ENCODE measurements at places on chromosomes 16 and 17. TPM values are rescaled to one million over a fixed set of nuclear protein-coding genes. Genes with fewer than 3 reads are reported as not detected.

NPIPB12 gene
- total RNA-seq = 85.2 TPM

TMED6 gene
- total RNA-seq = not detected

MT3 gene
- total RNA-seq = not detected

CRHR1 gene
- total RNA-seq = 0.75 TPM

RABEP1 gene
- total RNA-seq = 66.5 TPM

USP43 gene
- total RNA-seq = 0.51 TPM

SHCBP1 gene
- 0.57 TPM for total RNA-seq

GRAP gene
- total RNA-seq = 2.4 TPM

MYO19 gene
- total RNA-seq = 54.1 TPM

KRT31 gene
- not detected for total RNA-seq

CACNG5 gene
- total RNA-seq = not detected

PTX4 gene
- not detected for total RNA-seq

TSNAXIP1 gene
- total RNA-seq = 1.0 TPM

CLN3 gene
- 21.6 TPM for total RNA-seq

RUSF1 gene
- 49.2 TPM for total RNA-seq

CCDC92B gene
- total RNA-seq = not detected

HSF4 gene
- 17.3 TPM for total RNA-seq

SAMD14 gene
- total RNA-seq = 0.38 TPM

FAM83G gene
- total RNA-seq = 1.1 TPM

NOD2 gene
- total RNA-seq = 0.94 TPM

CD300E gene
- 1.1 TPM for total RNA-seq

SLC5A11 gene
- not detected for total RNA-seq

TUBB3 gene
- 7.0 TPM for total RNA-seq

ODAD4 gene
- 0.38 TPM for total RNA-seq

C17orf78 gene
- not detected for total RNA-seq

SREBF1 gene
- total RNA-seq = 255 TPM

TMEM235 gene
- not detected for total RNA-seq

CLEC18B gene
- total RNA-seq = not detected

TRIM25 gene
- total RNA-seq = 36.2 TPM

SLFN12 gene
- 11.1 TPM for total RNA-seq

ASPHD1 gene
- total RNA-seq = 3.7 TPM

PPY gene
- not detected for total RNA-seq

TMEM100 gene
- total RNA-seq = 45.9 TPM

YBX2 gene
- 0.85 TPM for total RNA-seq

KRT9 gene
- not detected for total RNA-seq

CCL14 gene
- 33.5 TPM for total RNA-seq

KRTAP9-4 gene
- total RNA-seq = not detected
